HS-5 (cell line): ENCODE measurements at places on chromosomes 4 and X.

DNA sequence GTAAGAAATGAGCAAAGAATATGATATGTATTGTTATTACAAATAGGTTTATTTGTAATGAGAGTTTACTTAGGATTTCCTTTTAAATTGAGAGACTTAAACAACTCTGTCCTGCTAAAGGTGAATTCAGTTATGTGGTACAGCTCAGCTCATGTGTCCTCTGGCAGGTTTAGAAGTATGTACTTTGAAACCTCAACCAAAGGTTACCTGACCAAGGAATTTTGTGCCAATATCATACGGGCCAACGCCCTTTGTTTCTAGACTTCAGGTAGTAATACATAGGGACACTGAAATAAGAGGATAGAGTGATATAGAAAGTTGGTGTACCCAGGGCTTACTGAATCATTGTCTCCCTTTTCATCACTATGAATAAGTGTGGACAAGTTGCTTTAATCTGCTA lies 25.7 kb downstream of the SLAIN2 start:
- no peak for DNase-seq

- no peak for DNase-seq
Observed at GRCh38 chrX:56783450-56783831, 54.4 kb downstream of the NBDY start.

DNA sequence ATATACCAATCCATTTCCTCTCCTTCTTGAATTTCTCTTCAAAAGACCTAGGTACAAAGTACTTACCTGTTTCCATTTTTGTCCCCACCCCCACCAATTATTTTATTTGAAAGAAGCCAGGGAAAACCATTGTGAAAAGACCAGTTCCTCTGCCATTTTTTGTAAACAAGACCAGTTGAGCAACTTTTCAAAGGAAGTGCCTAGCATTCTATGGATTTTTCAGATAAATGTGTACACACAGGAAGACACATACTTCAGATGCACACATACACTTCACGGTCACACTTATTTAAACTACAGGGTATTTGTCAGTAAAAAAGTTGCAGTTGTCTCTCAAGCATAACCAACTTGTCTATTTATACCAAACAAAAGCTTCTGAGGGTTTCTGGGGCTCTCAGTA lies 587.2 kb upstream of the KLHL4 start:
- no peak for DNase-seq

DNA sequence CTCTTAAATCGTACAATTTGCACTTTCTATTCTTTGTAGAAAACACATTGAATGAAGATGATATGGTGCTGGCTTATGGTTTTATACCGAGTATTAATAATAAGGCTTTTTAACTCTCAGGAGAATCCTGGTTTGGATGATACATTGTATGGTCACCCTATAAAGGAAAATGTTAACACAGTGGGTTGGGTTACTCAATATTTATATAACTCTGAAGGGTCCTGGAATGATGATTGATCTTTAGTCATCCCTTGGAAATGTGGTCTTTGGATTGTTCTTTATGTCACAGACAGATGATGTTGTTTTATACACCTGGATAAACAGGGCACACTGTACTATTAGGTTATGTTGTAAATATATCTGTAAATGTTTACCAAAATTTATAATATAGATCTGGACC lies 496.2 kb upstream of the NDST4 start:
- DNase-seq, result no peak

DNA sequence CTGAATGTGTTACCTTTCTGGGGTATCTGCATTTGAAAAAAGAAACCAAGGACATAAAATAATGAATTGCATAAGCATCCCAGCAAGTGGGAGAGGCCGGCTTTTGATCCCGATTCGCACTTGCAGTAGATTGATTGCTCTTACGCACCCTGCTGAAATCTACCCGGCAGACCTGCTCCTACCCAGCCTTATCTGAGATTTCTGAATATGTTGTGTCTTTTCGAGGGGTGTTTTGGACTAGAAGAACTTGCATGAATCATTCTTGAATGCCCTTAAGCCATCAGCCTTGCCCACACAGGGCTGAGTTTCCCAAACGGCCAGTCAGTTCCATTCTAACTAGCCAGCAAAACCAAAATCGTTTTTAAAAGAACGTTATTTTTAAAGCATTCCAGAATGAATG lies 174.4 kb upstream of the BCOR start:
- DNase-seq, result no peak

GRCh38 chrX:143095816-143096215 lies 70.1 kb downstream of the SPANXN4 start:
- no peak for DNase-seq

GRCh38 chrX:150903110-150903508 lies 4.6 kb upstream of the CD99L2 start:
- no peak for DNase-seq

DNA sequence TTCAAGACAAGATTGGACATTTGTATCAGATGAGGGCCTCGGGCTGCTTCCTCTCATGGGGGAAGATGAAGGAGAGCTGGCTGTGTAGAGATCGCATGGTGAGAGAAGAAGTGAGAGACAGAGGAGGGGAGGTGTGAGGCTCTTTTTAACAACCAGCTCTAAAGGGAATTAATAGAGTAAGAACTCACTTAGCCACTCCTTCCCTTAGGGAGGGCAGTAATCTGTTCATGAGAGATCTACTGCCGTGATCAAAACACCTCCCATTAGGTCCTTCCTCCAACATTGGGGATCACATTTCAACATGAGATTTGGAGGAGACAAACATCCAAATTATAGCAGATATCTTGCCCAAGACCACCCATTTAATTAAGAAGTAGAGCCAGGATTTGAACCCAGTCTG lies 97.0 kb downstream of the ARX start:
- no peak for DNase-seq

DNA sequence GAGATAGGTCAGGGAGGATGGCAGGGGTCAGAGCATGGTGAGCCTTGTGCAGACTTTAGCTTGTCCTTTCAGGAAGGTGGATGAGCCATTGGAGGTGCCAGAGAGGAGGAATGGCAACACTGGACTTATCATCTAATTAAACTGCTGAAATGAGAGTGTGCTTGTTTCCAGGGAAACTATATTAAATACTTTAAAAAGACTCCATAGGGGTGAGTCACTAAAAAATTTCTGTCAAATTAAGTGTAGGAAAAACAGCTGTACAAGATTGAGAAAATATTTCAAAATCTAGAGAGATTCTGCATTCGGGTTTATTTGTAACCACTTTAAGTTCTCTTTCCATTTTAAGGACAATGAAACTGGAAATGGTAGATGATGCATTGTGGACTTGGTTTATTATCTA lies 11.4 kb downstream of the FRAS1 start:
- no peak for DNase-seq
